ENCODE measurements at places on chromosomes 4 and X.

- DNase-seq, result no peak
Measured at GRCh38 chr4:625631-626161, 323 bp downstream of the PDE6B start.

GRCh38 chr4:3294401-3295241 lies 1.8 kb downstream of the RGS12 start:
- DNase-seq, result no peak

DNA sequence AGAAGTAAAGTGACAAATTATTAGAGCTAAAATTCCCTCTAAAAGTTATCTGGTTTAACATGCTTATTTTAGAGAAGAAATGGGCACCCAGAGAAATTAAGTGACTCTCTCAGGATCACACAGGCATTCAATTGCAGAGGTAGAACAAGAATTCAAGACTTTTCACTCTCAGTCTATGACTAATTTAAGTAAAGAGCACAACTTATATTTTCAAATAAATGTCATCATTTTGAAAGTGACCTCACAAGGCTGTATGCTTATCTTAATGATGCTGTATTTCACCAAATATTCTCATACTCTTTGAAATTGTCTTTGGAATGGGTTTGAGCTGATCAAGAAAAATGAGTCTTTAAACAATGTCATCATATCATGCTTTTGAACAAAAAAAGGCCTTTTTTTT lies 15.3 kb downstream of the GPR174 start:
- DNase-seq, result no peak

DNA sequence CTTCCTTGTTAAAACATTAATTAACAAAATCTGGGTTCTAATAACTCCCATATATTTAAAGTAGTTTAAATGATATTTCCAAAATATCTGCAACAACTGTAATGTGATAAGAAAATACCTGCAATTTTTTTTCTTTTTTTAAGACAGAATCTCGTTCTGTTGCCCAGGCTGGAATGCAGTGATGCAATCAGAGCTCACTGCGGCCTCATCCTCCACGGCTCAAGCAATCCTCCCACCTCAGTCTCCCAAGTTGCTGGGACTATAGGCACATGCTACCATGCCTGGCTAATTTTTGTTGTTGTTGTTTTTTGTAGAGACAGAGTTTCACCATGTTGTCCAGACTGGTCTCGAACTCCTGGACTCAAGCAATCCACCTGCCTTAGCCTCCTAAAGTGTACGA lies 45.7 kb upstream of the NSUN7 start:
- no peak for DNase-seq

GRCh38 chr4:115629270-115629669 lies 515.9 kb upstream of the NDST4 start:
- DNase-seq, result no peak

DNA sequence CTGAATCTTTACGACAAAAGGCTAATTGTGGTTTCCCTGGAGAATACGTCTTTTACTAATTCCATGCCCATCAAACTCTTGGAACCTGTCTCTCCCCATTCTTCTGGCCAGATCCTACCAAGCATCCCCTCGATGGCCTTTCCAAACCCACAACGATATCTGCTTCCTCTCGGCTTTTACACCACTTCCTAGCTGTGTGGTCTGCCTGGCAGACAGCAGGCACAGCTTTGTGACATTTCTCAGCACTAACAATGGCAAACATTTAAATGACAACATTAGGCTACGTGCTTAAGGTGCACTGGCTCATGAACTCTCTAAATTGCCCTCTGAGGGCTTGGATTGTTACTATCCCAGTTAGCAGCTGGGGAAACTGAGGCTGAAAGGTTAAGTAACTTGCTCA lies 141.0 kb downstream of the NSUN7 start:
- DNase-seq, result no peak
